ENCODE measurements at places on chromosomes 3 and 15.
A peak's percentile ranks its signal among the peaks of the same experiment; 100 is the strongest.

DNA sequence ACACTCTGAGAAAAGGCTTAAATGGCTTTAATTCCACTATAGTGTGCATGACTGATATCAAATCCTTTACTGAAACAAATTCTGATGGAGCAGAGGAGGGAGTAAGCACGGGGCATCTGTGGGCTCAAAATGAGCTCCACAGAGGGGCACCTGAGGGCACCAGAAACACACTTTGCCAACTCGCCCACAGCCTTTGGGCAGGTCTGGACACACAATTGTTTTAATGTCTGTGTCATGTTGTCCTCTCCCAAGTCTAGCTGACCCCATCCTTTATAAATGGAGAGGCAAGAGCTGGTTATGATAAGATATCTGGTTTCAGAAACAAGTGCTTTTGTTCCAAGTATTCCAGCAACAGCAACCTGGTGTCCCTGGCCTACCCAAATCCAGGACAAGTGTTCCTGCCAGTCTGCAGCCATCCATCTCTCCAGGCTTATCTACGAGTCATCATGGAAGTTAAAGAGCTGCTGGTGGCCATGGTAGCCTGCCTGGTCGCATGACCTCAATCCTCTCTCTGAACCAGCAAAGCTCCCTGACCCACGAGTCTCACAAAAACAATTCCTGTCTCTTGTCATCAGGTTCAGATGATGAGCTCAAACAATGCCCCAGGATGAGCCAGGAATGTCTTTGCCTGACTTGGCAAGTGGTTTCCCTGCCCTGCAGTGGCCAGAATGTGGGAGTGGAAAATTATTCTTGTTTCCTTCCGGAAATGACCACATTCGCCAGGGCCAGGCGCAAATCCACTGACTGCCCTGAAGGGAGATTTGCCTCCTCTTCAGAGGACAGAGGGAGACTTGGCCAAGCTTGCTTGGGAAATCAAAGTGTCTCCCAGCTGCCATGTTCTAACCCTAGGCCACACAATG, 64.4 kb upstream of the TPM1 start:
- H3K4me3 ChIP-seq, result no peak overlapping the region
- peaks cover 8% of the 10 kb centered on the region for H3K4me1 ChIP-seq
- DNase-seq, result no peak
- no peak overlapping the region for H3K27ac ChIP-seq
- H3K36me3 ChIP-seq, result no peaks in the 10 kb centered on the region
- no peaks in the 10 kb centered on the region for H3K27me3 ChIP-seq

DNA sequence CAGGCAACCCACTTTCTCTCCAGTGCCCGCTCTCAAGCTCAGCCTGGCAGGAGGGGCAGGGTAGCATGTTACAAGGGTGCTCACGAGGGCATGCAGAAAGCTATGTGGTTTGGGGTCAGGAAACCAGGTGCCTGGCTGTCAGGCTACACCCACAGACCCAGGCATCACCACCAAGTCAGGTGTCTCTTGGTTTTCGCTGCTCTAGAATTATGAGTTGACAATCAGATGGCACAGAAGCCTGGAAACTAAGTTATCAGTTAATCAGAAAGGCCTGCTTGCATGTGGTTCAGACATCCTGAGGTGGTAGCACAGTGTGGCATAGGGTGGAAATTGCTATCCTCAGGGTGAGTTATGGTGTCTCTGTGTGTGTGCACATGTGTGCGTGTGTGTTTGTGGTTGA, 16.2 kb upstream of the CCR9 start:
- no peak overlapping the region for H3K4me3 ChIP-seq
- no peak overlapping the region for H3K27ac ChIP-seq
- no peaks in the 10 kb centered on the region for H3K36me3 ChIP-seq
- H3K4me1 ChIP-seq, result peaks cover 13% of the 10 kb centered on the region

- H3K4me1 ChIP-seq, result no peaks in the 10 kb centered on the region
- no peak for DNase-seq
- no peak overlapping the region for H3K27ac ChIP-seq
- peaks cover 20% of the 10 kb centered on the region for H3K27me3 ChIP-seq
- no peak overlapping the region for H3K4me3 ChIP-seq
These were observed 45.0 kb upstream of the SLC6A11 start for GRCh38 chr3:10770981-10771380.

- no peak overlapping the region for H3K27ac ChIP-seq
- no peaks in the 10 kb centered on the region for H3K27me3 ChIP-seq
- DNase-seq, result peak; percentile 74
- H3K36me3 ChIP-seq, result no peaks in the 10 kb centered on the region
These were observed 19.5 kb upstream of the COMMD2 start for GRCh38 chr3:149771652-149772271.

DNA sequence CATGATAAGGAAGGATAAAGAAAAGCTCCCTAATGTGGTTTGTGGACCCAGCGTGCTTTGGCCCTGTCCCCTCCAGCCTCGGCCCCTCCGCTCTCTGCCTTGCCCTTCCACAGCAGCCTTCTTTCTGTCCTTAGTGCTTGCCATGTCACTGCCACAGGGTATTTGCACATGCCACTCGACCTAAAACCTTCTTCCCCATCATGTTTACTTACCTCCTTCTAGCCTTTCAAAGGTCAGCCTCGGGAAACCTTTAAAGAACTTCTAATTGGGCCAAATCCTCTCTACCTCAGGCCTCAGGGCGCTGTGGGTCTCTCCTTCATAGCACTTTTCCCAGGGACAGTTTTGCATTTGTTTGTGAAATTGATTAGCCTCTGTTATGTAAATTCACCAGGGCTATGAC, 73.0 kb downstream of the SCN11A start:
- no peaks in the 10 kb centered on the region for H3K27me3 ChIP-seq
- peaks cover 2% of the 10 kb centered on the region for H3K36me3 ChIP-seq
- peak overlapping the region; percentile 78 for H3K27ac ChIP-seq

Data from WTC11 (cell line).